ENCODE measurements at places on chromosomes 3 and 15. TPM values are rescaled to one million over a fixed set of nuclear protein-coding genes. Genes with fewer than 3 reads are reported as not detected.

Gene MGLL
- total RNA-seq, result 60.1 TPM

Gene ROPN1
- total RNA-seq, result not detected

- no peak overlapping the region for H3K4me3 ChIP-seq
- H3K27me3 ChIP-seq, result peaks cover 91% of the 10 kb centered on the region
Observed at GRCh38 chr15:89367485-89368451, 33.1 kb upstream of the POLG start.

DNA sequence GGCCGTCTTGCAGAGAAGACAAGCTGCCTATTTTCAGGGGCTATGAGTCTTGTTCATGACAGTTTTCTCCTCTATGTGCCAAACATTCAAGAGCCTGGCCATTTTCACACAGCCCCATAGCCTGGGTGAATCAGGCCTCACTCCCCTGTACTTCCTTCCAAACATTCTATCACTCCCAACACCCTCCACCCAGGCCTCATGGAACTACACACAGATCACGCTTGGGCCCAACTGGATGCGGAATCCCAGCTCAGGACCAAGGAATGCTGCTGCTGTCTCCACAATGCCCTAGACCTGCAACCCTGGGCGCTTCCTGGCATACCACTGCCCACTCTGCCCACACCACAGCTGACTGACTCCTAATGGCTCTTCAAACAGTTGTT, 39.4 kb upstream of the PCSK6 start:
- no peak for DNase-seq
- H3K4me1 ChIP-seq, result no peaks in the 10 kb centered on the region
- H3K27ac ChIP-seq, result no peak overlapping the region
- no peaks in the 10 kb centered on the region for H3K36me3 ChIP-seq
- H3K4me3 ChIP-seq, result no peak overlapping the region

- DNase-seq, result no peak
- no peak overlapping the region for H3K27ac ChIP-seq
- H3K36me3 ChIP-seq, result no peaks in the 10 kb centered on the region
- no peaks in the 10 kb centered on the region for H3K4me1 ChIP-seq
Observed at GRCh38 chr15:94416267-94416666, 184.9 kb downstream of the MCTP2 start.

DNA sequence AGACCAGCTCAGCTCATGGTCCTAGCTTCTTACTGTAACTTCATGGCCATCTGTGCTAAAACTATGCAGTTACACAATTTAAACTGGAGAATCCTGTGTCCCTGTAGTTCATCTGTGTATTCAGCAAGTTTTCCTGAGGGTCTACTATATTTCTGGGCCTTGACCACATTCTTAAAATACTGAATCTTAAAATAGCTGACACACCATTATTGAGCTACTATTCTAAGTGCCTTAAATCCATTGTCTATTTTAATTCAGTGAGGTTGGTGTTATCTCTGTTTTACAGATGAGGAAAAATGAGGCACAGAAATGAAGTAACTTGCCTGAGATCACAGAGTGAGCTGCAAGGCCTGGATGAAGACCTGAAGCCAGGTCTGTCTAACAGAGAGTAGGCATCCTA, 22.0 kb downstream of the MYLK start:
- H3K36me3 ChIP-seq, result peaks cover 4% of the 10 kb centered on the region
- DNase-seq, result no peak
- H3K4me1 ChIP-seq, result no peaks in the 10 kb centered on the region

- no peak overlapping the region for H3K4me3 ChIP-seq
- no peak overlapping the region for H3K27ac ChIP-seq
- no peaks in the 10 kb centered on the region for H3K4me1 ChIP-seq
- H3K36me3 ChIP-seq, result no peaks in the 10 kb centered on the region
- no peak for DNase-seq
Observed at GRCh38 chr15:93801206-93801605, 430.2 kb upstream of the MCTP2 start.

GRCh38 chr15:62848632-62849050, 193.9 kb upstream of the TPM1 start:
- no peak overlapping the region for H3K27ac ChIP-seq
- H3K27me3 ChIP-seq, result no peaks in the 10 kb centered on the region
- peak; percentile 45 for DNase-seq
- no peaks in the 10 kb centered on the region for H3K4me1 ChIP-seq

GRCh38 chr3:155995525-155996370, 124.6 kb upstream of the KCNAB1 start:
- H3K4me3 ChIP-seq, result no peak overlapping the region
- no peaks in the 10 kb centered on the region for H3K27me3 ChIP-seq
- H3K36me3 ChIP-seq, result no peaks in the 10 kb centered on the region
- H3K4me1 ChIP-seq, result no peaks in the 10 kb centered on the region

DNA sequence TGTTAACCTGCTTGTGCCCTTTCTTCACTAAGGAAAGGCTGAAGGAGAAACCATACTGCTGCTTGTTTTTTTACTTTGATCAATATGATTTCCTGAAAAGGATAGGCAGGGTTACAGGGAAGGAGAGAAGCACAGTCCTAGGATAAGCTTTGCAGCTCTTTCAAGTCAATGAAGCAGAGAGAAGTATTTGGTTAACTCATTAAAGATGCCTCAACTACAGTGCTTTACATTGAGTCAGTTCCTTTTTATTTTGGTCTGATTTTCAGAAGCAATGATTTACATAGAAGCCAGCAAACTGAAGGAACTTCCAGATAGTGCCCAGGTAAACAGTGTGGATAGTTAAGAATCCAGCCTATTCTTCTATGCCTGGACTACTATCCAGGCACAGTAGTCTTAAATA, 64.8 kb downstream of the ARIH1 start:
- H3K27ac ChIP-seq, result no peak overlapping the region
- H3K36me3 ChIP-seq, result no peaks in the 10 kb centered on the region
- H3K4me1 ChIP-seq, result no peaks in the 10 kb centered on the region
- no peak overlapping the region for H3K4me3 ChIP-seq

Data from fibroblast of lung (primary cell).